ENCODE measurements at places on chromosomes 2 and 18.
A peak's percentile ranks its signal among the peaks of the same experiment; 100 is the strongest.

DNA sequence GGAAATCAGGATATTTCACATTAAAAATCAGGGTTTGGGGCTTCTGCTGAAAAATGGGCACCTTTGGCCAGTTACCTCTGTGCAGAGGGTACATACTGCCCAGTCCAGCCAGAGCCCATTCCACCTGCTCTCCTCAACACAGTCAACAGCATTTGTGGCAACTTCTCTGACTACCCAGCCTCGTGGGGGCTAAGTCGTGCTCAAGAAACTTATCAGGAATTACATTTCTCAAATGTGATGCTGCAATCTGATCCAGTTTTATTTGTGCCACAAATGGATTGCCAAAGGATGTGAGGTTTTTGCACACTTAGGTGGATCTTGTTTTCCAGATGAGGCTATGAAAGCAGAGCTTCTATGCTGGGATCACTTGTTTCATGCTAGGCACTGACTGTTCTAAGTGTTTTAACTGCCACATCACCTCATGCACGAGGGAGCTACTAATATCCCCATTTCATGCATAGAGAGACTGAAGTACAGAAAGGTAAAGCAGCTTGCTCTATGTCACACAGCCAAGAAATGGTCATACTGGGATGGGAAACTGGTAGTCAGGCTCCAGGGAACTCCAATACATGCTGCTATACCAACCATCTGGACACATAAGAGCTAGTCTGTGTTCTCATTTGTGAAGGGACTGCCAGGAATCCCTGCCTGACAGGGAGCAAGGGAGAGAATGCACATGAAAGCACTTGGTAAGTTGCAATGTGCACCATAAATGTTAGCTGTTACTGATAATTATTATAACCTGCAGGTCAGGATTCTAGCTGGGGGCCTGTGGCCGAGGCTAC lies 89.0 kb upstream of the HK2 start:
- DNase-seq = no peak

- DNase-seq = no peak
These were observed 34.2 kb upstream of the BAZ2B start for GRCh38 chr2:159650574-159650973.

- DNase-seq = no peak
These were observed 424.0 kb upstream of the CRIM1 start for GRCh38 chr2:35931626-35932025.

GRCh38 chr2:239103125-239104098 lies 255.5 kb downstream of the TWIST2 start:
- DNase-seq = no peak

GRCh38 chr18:62407660-62408059 lies 82.5 kb downstream of the TNFRSF11A start:
- no peak for DNase-seq

- no peak for DNase-seq
These were observed 86.1 kb downstream of the FARSB start for GRCh38 chr2:222569826-222570225.

GRCh38 chr2:179893616-179894015 lies 32.2 kb upstream of the ZNF385B start:
- no peak for DNase-seq

- DNase-seq = peak; percentile 62
These were observed 62.1 kb upstream of the ACKR3 start for GRCh38 chr2:236507393-236508085.

- peak; percentile 43 for DNase-seq
These were observed 891.6 kb upstream of the ZEB2 start for GRCh38 chr2:145411493-145411892.

DNA sequence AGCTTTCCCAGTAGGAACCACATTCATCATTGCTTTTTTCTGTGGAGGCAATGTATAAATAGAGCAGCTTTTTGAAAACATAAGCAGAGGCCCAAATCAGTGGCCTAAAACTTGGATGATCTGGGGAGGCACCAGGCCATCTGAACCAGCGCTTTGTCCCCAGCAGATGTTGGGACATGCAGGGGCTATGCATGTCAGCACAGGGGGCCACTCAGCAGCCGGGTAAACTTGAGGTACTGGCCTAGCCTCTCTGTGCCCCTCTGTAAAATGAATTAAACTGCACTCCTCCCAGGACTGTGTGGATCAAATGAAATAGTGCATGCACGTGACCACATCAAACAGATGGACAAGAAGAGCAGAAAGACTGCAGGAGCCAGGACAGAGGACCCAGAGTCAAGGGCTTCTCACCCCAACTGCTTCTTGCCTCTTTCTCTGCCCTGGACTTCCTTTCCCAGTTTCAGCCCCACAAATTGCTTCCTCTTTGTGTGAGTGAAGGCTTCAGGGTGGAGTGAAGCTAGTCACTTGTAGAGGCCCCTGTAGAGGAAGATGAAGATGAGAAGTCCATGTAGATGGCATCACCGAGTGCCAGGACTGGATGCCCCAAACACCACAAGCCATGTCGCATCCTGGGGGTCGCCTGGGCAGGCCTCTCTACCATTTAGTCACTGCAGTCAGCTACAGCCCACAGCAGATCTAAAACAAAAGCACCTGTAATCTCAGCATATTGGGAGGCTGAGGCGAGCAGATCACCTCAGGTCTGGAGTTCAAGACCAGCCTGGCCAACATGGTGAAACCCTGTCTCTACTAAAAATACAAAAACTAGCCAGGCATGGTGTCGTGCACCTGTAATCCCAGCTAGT lies 53.2 kb downstream of the IMPA2 start:
- DNase-seq = no peak

DNA sequence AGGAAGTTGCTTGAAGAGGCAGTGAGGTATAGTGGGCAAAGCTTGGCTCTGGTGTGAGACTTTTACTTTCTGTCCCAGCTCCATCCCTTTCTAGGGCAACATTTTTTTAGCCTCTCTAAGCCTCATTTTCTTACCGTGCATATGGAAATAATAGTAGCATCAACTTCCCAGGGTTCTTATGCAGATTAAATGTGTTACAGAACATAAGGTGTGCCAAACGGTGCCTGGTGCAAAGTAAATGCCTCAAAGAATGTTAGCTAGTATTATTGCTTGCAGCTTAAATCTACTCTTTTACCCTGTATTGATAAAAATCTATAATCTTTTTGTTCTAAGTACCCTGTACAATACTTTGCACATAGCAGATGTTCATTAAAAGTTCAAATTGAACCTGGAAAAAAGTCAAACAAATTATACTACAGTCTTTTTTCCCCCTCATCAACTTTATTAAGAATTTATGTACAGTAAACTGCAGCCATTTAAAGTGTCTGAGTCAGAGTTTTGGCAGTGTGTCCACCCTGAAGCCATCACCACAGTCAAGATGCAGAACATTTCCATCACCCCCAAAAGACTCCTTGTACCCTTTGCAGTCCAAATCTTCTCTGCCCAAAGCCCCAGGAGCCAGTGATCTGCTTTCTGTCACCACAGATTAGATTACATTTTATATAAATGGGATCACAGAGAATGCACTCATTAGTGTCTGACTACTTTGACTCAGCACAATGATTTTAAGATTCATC lies 10.6 kb downstream of the MAPRE2 start:
- no peak for DNase-seq

DNA sequence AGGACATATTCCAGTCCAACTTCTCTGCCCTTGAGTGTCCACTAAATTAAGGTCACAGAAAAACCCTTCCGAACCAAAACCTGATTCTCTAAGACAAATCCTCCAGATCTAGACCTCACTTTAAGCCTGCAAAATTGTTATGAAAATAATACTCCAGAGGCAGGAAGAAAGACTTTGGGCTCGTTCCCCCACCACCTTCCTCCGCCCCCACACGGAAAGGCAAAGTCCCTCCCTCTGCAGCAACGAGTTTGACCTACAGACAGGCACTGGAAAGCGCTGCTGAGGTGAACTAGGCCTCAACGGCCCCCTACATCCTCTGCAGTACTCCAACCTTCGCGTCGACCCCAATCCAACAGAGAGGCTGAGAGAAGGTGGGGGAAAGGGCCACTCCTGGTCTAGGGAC lies 808 bp downstream of the ATP5MC3 start:
- peak; percentile 66 for DNase-seq
